Stimulated activated CD4-positive, alpha-beta T cell treated with anti-CD3 and anti-CD28 coated beads, Interleukin-1b, Interleukin-23, amount 100 ng/mL, for 24 hours (primary cell): ENCODE measurements at places on chromosomes 16 and 17.

- DNase-seq = no peak
Measured at GRCh38 chr16:54806881-54807360, 123.7 kb upstream of the IRX5 start.

GRCh38 chr17:48878920-48879898, 13.4 kb upstream of the ATP5MC1 start:
- no peak for DNase-seq

GRCh38 chr16:29984137-29984763, 10.6 kb downstream of the TAOK2 start:
- no peak for DNase-seq

DNA sequence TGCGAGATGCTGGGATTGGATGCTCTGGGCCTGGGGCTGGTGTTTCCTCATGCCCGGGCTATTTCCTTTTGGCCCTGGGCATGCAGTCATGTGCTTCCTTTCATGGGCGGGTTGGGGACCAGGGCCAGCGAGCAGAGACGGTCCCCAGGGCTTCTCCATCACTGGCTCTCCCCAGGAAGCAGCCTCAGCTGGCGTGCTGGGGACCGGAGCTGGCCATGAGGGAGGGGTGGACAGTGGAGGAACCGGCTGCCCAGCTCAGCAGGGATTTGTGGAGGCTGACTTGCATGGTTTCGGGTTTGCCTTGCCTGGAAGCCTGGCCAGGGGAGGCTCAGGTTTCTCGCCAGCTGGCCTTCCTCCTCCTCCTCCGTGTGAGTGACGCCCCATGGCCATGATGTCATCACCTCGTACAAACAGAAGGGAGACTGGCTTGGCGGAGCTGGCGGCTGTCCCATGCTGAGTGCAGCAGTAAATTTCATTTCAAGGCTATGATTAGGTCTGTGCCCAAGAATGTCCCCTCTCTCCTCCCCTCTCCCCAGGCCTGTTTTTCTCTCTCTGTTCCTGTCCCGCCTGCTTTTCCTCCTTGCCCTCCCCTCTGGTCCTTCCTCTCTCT, 8.9 kb upstream of the TIMP2 start:
- DNase-seq = no peak

GRCh38 chr17:74330446-74330845, 4.4 kb downstream of the KIF19 start:
- DNase-seq = no peak

GRCh38 chr17:36703860-36704266, 102.5 kb downstream of the MRM1 start:
- peak; percentile 38 for DNase-seq

DNA sequence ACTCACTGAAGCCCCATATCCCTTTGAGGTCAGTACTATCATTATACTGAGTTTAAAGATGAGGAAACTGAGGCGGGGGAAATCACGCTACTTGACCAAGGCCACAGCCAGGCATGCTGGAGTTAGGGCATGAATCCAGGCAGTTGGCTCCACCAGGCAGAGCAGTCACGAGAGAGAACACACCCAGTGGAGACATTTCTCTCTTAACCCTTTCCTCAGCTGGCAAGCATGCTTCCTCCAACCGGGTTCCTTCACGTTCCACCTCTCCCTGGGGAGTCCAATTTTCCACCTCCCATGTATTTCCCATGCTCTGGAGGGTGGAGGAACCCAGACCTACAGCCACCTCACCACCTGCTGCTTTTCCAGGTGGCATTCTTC, 32.8 kb downstream of the VAC14 start:
- DNase-seq = no peak

DNA sequence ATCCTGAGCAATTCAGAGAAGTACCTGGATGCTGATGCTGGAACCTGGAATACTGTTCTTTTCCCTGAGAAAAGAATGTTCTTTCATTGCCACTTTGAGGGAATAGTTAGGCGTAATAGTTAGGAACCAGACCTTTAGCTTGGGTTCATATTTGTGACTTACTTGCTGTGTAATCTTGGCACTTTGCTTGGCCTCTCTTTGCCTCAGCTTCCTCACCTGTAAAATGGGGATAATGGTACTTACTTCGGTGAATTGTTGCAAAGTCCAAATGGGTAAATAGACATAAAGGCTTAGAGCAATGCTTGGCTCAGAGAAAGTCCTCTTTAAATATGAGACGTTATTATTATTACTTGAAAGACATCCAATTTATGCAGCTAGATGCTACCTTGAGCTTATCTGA, 55.0 kb upstream of the CLEC19A start:
- no peak for DNase-seq

DNA sequence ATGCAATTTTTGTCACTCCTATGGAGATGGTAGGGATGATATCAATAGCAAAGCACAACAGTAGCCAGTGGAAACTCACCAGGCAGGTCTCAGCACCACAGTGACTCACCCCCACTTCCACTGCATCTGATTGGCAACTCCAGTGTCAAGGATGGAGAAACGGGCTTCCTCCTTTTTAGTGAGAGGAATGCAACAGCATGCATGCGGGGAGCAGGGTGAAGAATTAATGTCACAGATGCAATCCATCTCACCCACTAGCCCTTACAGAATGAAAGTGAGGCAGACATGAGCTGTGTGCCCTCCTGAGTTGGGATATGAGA, 467.0 kb upstream of the C16orf82 start:
- no peak for DNase-seq

DNA sequence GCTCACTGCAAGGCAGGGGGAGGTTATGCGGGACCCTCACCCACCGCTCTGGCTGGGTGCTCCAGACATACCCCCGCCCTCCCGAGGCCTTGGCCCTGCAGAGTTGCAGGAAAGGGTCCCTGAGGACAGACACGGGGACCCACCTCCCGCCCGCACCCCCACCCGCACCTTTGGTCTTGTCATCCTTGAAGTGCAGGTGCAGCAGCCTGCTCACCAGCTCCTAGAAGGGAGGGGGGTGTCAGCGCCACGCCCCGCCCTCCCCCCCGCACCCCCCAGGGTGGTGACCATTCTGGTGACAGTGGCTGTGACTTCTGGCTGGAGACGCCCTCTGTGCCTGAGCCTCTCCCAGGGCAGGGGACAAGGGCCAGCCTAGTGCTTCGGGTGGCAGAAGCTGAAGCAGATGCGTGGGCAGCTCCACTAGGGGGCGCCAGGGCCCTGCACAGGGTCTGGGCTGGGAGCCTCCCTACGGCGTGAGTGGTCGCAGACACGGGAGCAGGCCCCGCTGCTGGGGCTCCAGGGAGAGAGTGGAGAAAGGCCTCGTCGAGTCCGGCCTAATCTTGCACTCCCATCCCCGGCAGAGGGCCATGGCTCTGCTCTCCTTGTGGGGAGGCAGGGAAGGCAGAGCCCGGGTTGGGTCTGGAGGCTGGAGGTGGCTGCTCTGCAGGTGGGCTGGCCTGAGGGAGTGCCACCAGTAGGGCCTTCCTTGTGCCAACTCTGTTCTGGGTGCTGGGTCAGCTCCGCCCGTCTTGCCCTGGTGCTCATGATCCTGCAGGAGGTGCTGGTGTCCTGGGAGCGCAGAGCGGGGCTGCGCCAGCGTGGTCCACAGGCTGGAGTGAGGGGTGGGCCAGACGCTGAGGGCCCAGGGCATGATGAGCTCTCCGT, 2.7 kb downstream of the CENPX start:
- DNase-seq = peak; percentile 51

- DNase-seq = no peak
Measured at GRCh38 chr16:25693631-25694030, 1.9 kb downstream of the HS3ST4 start.

- DNase-seq = peak; percentile 71
Measured at GRCh38 chr17:75896415-75897159, at the start of gene TRIM65. Gene TRIM65, minus strand, starts transcription at chr17:75896951. Its CDS starts 14 bp downstream, at chr17:75896937.

GRCh38 chr17:79078476-79079190, 4.0 kb downstream of the ENGASE start:
- no peak for DNase-seq
